ENCODE measurements at places on chromosomes 1 and 21.
A peak's percentile ranks its signal among the peaks of the same experiment; 100 is the strongest.

DNA sequence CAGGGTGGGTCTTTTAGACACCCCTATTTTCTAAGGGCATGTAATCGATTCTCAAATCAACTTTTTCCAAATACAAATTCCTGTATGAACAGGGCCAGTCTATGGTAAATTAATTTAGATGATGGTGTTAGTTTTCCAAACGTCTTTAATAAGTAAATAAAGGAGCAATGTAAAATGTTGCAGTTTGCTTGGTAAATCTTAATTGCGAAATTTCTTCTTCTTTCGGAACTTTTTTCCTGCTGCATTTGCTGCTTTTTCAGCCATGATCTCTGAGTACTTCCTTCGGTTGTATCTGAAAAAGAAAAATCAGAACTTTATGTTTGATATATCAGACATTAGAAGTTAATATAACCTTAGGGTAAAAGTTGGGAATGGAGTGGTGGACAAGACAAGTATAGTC is 9.4 kb downstream of the DNTTIP2 start:
- DNase-seq = no peak

DNA sequence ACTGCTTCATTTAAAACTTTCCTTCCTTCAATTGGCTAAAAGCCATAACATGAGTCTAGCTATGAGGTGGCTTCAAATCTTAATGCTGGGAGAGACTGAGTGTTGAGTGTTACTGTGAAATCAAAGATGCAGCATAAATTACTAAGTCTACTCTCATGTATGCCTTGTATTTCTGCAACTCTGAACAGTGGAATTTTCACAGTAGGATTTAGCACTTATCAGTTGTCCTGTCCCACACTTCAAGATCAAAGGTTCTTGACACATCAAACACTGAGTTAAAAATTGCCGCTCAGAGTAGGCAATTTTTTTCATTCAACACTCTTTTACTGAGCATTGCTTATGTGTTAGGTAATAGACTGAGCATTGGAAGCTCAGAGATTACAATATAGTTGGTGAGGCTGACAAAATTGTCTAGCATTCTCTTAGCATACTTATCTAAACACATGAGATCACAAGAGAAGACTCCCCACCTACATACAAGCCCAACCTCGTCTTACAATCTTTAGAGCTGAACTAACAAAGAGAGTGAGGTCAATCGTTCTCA is 56.4 kb upstream of the ADORA3 start:
- DNase-seq = peak; percentile 83

- DNase-seq = no peak
These were observed 60.1 kb upstream of the USP24 start for GRCh38 chr1:55275151-55275748.

DNA sequence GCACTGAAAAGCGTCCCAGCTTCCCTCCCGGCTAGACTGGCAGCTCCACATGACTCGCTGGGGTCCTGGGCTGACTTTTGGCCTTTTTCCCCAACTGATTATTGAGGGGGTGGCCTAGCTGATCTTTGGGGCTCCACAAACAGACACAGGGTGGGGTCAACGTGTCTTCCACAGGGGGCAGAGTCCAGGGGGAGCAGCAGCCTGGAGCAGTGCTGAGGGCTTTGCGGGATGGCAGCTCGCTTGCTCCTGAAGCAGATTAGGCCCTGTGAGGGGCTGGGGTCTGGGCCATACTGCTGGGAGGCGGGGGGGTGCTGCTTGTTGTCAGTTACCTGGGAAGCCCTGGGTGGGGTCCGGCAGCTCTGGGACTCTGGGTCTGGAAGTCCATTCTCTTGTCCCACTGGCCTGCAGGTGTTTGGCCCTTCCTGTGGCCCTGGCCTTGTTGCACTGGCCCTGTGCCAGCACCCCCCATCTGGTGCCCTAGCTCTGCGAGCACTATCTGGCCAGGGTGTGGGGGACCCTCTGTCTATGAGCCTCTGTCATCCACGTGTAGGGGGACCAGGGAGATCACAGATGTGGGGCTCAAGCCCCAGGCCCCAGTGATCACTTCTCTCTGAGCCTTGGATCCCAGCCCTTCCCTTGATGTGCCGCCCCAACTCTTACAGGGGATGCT is 12.3 kb upstream of the HES5 start:
- DNase-seq = no peak

- DNase-seq = no peak
These were observed 826.1 kb downstream of the MRPL39 start for GRCh38 chr21:24781146-24781545.

GRCh38 chr1:176885751-176886150 is 278.8 kb downstream of the ASTN1 start:
- no peak for DNase-seq

- no peak for DNase-seq
These were observed 79.4 kb downstream of the CAPZB start for GRCh38 chr1:19405761-19406487.

- no peak for DNase-seq
These were observed 41.0 kb downstream of the GATAD2B start for GRCh38 chr1:153881751-153882150.

All from non-pigmented ciliary epithelial cell (primary cell).